ENCODE measurements at places on chromosomes 3 and 15.

GRCh38 chr3:129205109-129205832 is 21.6 kb upstream of the CNBP start:
- DNase-seq: no peak

DNA sequence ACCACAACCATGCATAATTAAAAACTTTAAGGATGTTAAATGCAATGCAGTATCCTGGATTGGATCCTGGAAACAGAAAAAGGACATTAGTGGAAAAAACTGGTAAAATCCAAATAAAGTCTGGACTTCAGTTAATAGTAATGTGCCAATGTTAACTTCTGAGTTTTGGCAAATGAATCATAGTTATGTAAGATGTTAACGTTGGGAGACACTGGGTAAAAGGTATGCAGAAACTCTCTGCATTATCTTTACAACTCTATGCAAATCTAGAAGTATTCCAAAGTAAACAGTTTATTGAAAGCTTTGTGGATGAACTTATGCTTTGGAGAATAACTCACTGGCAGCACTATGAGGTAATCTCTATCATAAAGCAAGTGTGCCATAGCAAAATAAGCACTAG is 357.4 kb downstream of the RORA start:
- DNase-seq: no peak

- DNase-seq: no peak
Observed at GRCh38 chr15:42036112-42036905, 15.5 kb upstream of the PLA2G4E start.

DNA sequence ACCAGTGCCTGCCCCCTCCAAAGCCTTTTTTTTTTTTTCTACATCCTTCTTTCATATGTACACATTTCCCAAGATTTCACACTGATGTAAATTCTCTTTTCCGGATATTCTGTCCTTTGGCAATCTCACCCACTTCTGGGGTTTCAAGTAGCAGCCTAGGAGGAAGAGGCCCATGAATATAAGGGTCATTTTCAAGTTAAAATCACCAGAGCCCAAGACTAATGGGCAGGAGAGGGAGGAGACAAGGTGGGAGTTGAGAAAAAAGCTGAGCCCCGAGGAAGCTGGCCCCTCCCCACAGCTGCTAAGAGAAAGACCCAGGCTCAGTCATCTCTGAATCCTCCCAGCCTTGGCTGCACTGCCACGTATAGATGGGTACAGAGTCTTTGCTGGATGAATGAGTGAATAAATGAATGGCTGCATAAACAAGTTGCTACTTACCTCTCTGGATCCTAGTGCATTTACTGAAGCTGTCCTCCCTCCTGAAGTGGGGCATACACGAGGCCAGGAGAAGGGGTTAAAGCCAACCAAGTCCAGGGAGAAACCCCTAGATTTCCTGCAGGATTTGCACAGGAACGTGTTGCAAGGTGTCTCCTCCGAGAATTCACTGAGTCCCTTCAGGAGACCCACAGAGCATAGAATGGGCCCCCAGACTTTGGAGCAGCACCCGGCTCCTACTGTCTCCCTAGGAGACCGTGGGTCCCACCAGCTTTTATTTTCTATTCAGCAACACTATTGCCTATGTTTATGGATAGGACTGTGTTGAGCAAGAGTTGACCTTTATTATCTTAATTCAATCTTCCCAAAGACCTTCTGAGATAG is 100.8 kb upstream of the LIPC start:
- DNase-seq: no peak

- DNase-seq: peak; percentile 98
Observed at GRCh38 chr3:128617557-128618397, 32.8 kb downstream of the RPN1 start.

DNA sequence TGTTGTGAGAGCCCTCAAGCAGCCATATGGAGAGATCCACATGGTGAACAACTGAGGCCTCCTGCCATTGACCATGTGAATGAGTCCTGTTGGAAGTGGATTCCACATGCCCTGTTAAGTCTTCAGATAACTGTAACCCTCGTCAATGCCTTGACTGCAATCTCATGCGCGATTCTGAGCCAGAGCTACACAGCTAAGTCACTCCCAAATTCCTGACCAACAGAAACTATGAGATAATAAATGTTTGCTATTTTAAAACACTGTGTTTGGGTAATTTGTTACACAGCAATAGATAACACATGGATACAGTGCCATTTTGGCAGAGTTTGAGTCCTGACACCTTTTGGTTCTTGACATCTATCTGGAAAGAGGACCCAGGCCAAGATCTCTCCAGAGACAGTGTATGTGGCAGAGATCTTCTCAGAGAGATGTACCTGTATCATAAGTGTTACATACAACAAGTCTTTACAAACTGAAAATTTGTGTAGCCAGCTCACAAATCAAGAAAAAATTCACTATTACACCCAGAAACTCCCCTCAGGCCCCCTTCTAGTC is 34.5 kb upstream of the BNC1 start:
- DNase-seq: no peak

- no peak for DNase-seq
Observed at GRCh38 chr15:57580866-57581265, 10.8 kb upstream of the MYZAP start.

DNA sequence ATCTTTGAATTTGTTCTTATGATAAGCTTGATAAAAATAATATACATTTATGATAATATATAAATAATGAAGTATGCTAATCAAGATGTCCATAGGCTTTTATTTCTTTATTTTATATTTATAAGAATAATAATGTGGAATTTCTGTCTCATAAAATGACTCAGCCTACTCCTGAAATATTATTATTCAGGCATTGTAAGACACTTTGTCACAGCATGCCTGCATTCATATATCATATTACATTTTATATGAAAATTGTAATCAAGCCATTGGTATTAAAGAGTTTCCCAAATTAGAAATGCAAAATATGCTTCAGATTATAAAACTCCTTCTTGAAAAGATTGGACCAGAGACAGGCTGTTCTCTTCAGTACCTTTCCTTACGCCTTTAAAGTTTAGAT is 1303.7 kb upstream of the CADM2 start:
- DNase-seq: no peak

GRCh38 chr3:180684807-180685206 is 5.5 kb upstream of the CCDC39 start:
- DNase-seq: no peak

DNA sequence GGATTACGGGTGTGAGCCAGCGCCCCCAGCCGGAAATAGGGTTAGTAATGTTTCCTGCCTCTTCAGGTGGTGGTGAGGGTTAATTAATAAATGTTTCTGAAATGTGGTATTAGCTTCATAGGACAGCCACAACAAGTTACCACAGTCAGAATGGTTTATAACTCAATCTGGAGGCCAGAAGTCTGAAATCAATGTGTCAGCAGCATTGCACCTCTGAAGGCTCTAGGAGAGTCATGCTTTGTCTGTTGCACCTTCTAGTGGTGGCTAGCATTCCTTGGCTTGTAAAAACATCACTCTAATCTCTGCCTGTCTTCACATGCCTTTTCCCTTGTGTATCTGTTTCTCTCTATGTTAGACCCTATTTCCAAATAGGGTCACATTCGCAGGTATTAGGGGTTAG is 7.8 kb upstream of the RPSA start:
- DNase-seq: no peak

- no peak for DNase-seq
Observed at GRCh38 chr3:34972481-34972880, 666.8 kb upstream of the ARPP21 start.

DNA sequence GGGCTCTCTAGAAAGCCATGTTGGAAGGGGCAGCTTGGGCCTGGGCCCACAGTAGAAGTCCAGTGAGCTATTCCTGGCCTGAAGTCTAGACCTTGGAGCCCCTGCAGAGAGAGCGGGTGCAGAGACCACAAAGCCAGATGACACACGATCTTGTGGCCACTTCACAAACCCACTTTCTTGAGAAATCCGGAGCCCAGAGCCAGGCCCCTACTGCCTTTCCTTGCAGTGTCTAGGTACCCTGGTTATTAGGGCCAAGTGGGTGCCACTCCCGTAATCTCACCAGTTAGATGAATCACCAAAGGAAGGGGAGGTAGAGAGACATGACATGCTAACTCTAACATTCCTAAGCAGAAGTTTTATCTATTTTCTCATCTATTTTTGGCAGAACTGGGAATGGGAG is 72.5 kb upstream of the ADAMTSL3 start:
- no peak for DNase-seq

- DNase-seq: no peak
Observed at GRCh38 chr15:77004189-77004588, 9.3 kb downstream of the PSTPIP1 start.

DNA sequence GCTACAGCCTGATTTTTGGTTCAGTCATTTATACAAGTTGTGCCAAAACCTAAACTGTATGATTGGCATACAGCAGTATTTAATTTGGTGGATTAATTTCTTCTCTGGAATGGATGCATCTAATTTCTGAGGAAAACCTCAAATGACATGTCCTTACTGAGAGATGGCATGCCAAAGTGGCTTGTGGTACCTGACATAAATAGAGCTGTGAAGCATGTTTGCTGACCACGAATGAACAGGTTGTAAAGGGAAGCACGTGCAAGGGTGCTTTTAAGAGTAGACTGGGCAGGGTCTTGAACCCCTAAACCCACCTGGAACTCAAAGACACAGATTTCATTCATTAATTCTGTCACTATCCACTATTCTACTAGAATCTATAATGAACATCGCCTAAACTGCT is 77.2 kb downstream of the TP63 start:
- no peak for DNase-seq

DNA sequence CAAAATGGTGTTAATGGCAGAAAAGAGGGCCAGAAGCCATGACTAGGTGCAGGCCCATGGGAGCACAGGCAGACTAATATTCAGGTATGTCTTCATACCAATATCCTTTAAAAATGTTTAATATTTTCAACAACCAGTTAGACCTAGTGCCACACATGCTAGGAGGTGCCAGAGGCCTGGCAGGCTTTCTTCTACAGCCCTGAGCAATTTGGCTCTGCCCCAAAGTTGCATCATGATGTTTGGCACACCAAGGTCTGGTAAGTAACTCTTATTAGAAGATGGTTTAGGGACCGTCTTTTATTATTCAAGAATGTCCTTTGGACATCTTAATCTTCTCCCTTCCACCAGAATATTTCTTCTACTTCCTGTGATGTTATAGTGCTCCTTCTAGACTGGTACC is 34.8 kb downstream of the MITF start:
- no peak for DNase-seq

DNA sequence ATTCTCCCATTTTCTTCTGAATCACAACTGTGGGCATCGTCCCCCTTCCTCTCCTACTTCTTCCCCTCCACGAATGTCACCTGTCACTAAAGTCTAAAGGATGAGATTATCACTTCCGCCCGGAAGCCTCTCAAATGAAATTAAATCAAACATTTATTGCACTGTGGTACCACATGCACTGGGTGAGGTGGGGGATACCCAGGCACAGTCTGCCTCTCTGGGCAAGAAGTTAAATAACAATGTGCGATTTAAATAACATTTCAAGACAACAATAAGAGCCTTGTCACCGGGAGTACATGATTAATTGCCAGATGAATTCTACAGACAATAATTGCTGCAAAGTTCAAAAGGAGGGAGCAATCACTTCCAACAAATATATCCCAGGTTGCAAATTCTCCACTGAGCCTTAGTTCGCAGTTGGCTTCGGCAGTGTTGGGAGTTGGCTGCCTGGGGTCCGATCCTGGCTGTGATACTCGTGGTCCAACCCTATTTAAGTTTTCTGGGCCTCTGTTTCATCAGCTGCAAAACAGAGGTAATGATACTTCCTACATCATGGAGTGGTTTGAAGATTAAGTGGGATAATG is 77.7 kb downstream of the FOXP1 start:
- DNase-seq: no peak

GRCh38 chr3:45083023-45083422 is 56.9 kb downstream of the CLEC3B start:
- no peak for DNase-seq

GRCh38 chr3:54736459-54736858 is 191.4 kb downstream of the LRTM1 start:
- DNase-seq: no peak

- DNase-seq: no peak
Observed at GRCh38 chr3:11367143-11367693, 95.0 kb downstream of the ATG7 start.

- DNase-seq: no peak
Observed at GRCh38 chr3:133208184-133208583, 170.0 kb downstream of the TMEM108 start.

DNA sequence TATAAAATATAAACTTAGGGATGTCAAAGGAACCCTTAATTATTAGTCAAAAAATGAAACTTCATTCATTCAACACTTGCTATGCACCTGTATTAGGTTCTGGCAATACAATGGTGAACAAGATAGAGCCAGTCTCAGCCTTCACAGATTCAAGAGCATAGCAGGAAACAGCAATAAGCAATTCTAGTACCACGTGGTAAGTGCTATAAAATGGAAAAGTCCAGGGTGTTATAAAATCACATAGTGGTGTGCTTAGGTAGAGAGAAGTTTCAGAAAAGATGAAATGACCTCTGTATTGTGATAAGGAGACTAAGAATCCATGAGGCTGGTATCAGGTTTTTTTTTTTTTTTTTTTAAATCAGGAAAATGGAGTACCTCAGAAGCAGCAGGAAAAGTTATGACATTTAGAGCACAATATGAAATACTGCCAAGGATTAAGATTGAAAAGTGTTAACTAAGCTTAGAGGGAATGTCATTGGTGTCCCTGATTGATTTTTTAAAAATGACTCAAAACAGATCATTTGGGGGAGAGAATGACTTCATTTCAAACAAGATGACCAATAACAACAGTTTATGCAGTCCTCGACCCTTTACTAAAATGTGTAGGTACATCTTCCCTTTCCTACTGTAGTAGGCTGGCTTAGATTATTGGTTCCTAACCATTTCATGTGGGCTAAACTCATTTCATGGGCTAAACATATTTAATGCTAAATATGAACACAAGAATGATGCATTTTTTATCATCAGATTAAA is 5.0 kb downstream of the TOMM70 start:
- DNase-seq: no peak

DNA sequence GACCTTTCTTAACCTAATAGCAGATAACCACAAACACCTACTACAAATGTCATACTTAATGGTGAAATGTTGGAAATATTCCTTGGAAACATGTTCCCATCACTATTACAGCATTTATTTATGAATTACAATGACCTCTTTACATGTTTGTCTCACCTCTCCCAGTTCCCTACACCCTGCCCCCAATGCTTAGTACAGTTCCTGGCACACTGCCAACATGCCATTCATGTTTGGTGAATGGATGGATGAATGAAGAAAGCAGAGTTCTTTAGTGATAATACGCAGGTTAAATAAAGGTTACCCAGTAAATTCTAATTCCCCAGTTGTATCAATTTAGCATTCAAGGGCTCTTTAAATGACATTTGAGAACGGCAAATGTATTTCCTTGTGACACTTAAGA is 259.9 kb upstream of the ATP11B start:
- no peak for DNase-seq

- DNase-seq: no peak
Observed at GRCh38 chr3:57151021-57151449, 14.1 kb downstream of the IL17RD start.

DNA sequence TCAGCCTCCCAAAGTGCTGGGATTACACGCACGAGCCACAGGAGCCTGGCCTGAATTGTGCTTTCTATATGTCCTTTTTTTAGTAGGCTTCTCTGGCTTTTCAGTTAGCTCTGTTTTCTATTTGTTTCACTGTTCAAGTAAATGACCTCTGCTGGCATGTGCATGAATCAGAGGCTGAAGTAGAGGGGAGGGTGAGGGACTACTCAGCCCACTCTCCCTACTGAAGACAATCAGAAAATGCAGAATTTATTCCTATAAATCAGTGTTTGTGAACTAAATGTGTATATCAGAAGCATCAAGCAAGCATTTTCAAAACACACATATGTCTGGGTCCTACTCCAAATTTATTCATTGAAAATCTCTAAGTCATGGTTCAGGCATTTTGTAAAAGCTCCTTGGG is 45.0 kb downstream of the ZMAT3 start:
- no peak for DNase-seq

GRCh38 chr3:45953536-45953935 is 10.3 kb downstream of the CXCR6 start:
- DNase-seq: no peak

Data from hematopoietic multipotent progenitor cell (in vitro differentiated cells).